Stimulated activated naive CD8-positive, alpha-beta T cell treated with anti-CD3 and anti-CD28 coated beads, Interleukin-15, Interleukin-2, amounts not matched to agents 100 U/mL and 50 U/mL, for 24 hours (primary cell): ENCODE measurements at places on chromosomes 16 and 17.

- no peak for DNase-seq
Measured at GRCh38 chr16:5010576-5011329, 23.0 kb downstream of the NAGPA start.

DNA sequence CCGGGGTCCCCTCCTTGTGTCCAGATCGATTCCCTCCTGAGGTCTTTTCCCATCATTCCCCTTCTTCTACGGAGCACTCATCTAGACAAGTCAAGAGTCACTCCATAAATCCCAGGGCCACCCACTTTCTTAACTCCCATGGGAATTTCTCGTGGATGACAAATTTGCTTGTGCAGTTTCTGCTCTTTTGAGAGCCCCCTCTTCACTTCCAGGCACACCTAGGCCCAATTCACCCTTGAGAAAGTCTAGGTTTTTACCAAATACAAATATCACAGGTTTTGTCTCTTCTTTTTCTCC is 522 bp upstream of the POLDIP2 start:
- no peak for DNase-seq

- DNase-seq = no peak
Measured at GRCh38 chr16:76835339-76835738, 355.7 kb upstream of the MON1B start.

DNA sequence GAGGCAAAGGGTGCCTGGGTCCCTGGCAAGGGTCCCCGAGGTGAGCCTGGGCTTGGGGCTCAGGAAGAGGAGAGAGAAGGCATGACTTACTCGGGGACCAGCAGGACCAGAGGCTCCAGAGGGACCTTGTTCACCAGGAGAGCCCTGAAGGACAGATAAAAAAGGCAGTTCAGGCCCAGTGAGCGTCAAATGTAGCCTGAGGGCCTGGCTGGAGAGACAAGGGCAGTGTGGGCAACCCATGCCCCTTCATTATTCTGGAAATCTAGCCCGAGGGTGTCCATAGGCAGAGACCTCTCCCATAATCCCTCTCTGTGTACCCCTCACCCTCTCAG is 14.1 kb downstream of the COL1A1 start:
- no peak for DNase-seq

- DNase-seq = peak; percentile 87
Measured at GRCh38 chr16:30112197-30113030, 923 bp downstream of the GDPD3 start.

GRCh38 chr17:46950997-46951621 is 27.9 kb downstream of the RPRML start:
- no peak for DNase-seq

DNA sequence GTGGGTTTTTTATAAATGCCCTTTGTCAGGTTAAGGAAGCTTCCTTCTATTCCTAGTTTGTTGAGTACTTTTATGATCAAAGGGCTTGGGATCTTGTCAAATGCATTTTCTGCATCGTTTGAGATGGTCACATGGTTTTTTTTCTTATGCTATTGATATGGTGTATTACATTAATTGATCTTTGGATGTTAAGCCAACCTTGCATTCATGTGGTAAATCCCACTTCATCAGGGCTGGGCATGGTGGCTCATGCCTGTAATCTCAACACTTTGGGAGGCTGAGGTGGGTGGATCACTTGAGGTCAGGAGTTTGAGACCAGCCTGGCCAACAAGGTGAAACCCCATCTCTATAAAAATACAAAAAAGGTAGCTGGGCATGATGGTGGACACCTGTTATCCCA is 30.8 kb upstream of the ATP2A3 start:
- no peak for DNase-seq

GRCh38 chr17:18042983-18043382 is 3.8 kb downstream of the GID4 start:
- DNase-seq = no peak

DNA sequence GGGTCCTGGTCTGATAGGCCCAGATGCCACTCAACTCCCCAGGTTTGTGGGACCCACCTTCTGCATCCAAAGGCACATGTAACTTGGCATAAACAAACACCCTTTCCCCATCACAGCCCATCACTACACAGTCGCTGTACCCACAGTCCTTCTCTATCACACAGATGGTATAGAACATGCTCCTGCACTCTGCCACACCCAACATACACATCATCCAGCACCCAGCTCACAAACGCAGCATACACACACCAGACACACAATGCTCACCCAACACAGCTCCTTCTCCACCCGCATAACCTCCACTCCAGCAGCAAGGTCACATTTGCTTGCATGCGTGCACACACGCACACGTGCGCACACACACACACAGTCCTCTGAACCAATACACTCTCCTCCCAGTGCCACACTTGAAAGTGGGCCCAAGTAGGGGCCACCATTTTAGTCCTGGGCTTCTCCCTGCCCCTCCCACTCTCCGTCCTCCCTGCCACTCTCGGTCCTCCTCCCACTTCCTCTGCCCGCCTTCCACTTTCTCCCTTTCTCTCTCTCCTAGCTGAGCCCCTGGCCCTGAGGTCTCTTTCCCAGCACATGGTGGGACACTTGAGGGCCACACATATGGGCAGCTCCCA is 8.5 kb upstream of the TMEM92 start:
- no peak for DNase-seq

DNA sequence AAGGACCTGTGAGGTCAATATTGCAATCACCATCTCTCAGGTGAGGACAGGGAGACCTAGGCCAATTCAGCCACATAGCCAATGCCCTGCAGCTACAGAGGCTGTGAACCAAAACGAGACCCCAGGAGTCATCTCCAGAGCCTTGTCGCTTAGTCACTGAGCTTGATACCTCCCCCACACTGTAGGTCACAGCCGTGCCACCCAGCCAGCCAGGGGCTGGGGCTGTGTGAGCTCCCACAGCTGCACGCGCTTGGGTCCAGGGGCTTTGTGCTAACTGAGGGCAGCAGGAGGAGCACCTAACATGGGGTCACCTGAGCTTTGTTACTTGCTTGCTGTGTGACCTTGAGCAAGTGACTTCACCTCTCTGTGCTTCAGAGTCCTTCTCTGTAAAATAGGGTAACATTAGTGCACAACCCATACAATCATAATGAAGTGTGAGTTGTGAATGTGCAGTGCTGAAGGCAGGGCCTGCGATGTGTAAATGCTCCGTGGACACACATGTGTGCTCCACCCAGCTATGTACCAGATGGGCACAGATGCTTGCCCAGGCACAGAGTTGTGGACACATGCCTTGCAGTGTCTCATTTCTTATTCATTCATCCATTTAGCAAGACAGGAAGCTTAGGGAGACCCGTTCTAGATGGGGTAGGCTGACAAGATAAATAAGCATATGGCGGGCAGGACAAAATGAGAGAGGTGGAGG is 25.9 kb downstream of the SBK1 start:
- no peak for DNase-seq

DNA sequence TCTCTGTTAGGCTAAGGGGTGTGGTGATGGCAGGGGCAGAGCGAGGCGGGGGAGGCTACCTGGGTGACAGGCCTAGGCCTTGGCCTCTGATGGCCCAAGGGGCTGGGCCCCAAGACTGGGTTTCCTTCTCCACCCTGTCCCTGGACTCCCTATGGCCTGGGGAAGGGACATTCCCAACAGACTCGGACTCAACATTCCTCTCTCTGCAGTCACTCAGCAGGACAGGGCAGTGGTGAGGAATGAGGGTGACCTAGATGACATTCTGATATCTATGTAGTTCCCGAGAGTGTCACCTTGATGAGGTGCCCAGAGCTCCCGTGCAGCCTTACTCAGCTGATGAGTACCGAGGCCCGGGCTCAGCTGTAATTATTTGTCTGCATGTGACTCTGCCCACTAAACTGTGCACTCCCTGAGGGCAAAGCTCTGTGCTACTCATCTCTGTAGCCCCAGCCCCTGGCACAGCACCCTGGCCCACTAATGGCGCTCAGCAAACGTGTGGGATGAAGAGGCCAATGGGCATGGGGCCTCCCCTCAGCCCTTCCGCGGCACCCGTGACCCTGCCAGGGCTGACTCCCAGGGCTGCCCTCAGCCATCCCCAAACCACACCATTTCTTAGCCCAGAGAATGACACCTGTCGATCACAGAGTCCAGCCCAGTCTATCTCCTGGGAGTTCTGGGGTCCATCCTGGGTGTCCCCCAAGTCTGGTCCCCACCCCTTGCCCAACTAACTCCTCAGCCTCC is 2.2 kb downstream of the PLCD3 start:
- no peak for DNase-seq

DNA sequence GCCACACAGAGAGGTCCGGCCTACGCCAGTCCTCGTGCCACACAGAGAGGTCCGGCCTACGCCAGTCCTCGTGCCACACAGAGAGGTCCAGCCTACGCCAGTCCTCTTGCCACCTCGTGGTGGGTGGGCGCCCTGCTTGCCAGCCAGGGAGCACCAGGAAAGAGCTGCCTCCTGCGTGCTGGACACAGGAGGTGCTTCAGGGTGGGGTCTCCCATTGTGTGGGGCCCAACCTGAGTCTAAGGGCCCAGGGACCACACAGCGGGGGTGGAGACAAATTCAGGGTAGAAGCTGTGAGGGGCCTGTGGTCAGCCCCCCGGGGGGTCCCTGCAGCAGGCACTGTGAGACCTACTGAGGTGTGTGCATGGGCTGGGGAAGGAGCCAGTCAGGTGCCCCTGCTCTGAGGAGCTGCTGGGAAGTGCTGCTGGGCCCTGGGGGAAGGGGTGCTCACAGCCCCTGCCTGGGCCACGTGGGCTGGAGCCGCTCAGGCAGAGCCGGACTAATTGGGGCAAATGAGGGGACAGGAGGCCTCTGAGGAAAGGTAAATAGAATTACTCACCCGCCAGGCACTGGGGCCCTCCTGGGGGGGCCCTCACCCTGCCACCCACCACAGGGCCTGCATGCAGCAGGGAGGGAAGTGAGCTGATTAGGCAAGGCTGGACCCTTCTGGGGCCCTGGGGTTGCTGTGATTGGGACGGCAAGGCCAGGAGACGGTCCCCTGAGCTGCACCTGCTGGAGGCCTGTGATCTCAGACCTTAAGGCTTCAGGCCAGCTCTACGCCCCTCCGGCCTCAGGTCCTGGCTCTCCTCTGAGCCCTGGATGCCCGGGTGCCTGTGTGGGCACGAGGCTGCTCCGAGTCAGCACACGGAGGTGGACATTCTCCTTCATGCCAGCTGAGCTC is 11.0 kb downstream of the GCGR start:
- no peak for DNase-seq
